MV-4-11 (cell line): ENCODE measurements at places on chromosomes 3 and 15.

- DNase-seq: no peak
Observed at GRCh38 chr3:43257850-43258249, 28.5 kb upstream of the SNRK start.

DNA sequence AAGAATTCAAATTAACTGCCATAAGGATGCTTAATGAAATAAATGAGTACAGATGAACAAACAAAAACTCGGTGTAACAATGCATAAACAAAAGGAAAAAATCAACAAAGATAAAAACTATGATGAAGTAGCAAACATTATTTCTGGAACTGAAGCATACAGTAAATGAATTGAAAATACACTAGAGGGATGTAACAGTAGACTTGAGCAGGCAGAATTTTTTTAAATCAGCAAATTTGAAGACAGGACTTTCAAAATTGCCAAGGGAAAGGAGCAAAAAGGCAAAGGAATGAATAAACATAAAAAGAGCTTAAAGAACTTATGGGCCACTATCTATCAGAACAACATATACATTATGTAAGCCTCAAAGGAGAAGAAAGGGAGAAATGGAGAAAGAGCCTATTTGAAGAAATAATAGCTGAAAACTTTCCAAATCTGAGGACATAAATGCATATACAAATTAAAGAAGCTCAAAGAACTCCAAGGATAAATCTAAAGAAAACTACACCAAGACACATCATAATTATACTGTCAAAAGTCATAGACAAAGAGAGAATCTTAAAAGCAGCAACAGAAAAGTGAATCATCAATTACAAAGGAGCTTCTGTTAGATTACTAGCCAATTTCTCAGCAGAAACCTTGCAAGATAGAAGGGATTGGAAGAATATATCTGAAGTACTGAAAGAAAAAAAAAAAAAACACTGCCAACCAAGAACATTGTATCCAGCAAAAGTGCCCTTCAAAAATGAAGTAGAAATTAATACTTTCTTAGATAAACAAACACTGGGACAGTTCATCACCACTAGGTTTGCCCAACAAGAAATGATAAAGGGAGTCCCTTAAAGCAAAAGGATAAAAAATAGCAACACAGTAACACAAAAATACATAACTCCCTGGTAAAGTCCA lies 15.5 kb downstream of the TOP2B start:
- no peak for DNase-seq

DNA sequence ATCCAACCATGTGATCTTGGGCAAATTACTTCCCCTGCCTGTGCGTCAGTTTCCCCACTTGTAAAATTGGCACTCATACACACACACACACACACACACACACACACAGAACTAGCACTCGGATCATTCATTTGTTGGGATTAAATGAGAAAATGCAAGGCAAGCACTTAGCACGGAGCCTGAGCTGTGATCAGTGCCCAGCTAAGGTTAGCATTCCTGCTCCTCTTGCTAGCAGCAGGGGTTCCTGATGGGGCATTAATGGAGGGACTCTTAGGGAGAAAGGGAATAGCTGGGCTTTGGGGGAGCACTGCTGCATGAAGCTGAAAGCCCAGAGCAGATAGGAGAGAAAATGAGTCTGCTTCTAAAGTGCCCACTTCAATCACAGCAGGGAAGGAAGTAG lies 187.7 kb upstream of the C2CD4B start:
- no peak for DNase-seq

DNA sequence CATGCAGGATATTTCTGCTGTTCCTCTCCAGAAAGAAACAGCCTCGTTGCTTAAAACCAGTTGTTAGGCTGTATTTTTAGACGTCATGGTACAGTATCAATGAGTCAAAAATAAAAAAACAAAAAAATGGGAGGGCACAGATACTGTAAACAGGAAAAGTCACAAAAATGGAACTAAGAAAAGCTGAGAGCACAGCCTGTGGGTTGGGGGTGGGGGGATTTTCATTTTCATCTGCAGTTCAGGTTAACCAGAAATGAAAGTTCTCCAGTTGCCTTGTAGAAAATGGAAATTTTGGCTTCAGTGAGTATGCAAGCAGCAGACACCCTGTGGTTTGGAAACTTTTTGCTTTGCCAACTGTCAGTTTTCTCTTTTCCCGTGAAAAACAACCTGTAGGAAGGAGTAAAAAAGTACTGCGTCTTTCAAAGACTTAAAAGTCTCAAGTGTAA lies 59.0 kb downstream of the FRMD4B start:
- peak; percentile 40 for DNase-seq

GRCh38 chr3:21297304-21297703 lies 453.7 kb downstream of the ZNF385D start:
- DNase-seq: no peak

GRCh38 chr3:183764847-183765731 lies 60.3 kb downstream of the MAP6D1 start:
- DNase-seq: no peak

DNA sequence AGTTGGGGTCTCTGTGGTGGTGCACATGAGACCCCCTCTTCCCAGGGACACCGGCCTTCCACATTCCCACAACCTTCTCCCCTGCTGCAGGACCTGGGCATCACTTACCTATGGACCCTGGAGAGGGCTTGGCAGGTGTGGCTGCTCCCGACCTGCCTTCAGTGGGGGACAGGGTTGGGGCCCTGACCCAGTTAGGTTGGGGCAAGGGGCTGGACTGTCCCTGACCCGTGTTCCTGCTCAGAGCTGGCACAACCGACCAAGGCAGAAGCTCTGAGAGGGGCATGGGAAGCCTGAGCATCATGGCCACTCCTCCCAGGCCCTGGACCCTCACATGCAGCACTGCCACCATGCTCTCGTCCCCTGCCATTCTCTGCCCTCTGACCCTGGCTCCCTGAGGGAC lies 6.1 kb downstream of the NBEAL2 start:
- no peak for DNase-seq
